ENCODE measurements at places on chromosomes 12 and 14. TPM values are rescaled to one million over a fixed set of nuclear protein-coding genes. Genes with fewer than 3 reads are reported as not detected.

The KCNJ8 gene
- total RNA-seq: not detected

GRCh38 chr12:106632797-106633450 lies 50.1 kb downstream of the RFX4 start:
- DNase-seq: peak; percentile 72

The RAB15 gene
- 3.8 TPM for total RNA-seq

GRCh38 chr12:452667-453210 lies 7.0 kb upstream of the B4GALNT3 start:
- DNase-seq: no peak

DNA sequence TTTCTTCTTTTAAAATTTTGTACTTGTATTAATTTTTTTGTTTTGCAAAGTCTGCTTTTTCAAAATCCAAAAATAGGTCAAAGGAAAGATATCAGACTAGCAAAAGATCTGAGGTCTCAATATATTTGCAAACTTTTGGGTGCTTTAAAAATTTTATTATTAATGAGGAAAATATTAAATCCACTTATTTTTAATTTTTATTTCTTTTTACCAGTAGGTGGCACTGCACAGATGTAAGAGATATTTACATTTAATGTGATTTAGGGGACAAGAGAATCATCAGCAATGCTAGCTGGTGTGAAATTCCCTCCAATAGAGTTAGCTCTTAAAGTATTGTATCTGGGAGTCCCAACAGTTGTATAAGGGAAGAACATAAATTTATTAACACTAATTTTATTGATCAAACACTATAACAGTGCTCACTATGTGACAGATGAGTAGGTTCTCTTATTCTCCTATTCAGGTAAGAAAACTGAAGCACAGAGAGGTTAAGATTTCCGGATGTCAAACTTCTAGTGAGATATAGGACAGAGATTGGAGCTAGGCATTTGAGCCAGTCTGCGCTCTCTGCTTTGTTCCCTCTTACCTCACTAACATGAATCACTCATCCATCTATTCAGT lies 30.5 kb downstream of the ALX1 start:
- DNase-seq: no peak

DNA sequence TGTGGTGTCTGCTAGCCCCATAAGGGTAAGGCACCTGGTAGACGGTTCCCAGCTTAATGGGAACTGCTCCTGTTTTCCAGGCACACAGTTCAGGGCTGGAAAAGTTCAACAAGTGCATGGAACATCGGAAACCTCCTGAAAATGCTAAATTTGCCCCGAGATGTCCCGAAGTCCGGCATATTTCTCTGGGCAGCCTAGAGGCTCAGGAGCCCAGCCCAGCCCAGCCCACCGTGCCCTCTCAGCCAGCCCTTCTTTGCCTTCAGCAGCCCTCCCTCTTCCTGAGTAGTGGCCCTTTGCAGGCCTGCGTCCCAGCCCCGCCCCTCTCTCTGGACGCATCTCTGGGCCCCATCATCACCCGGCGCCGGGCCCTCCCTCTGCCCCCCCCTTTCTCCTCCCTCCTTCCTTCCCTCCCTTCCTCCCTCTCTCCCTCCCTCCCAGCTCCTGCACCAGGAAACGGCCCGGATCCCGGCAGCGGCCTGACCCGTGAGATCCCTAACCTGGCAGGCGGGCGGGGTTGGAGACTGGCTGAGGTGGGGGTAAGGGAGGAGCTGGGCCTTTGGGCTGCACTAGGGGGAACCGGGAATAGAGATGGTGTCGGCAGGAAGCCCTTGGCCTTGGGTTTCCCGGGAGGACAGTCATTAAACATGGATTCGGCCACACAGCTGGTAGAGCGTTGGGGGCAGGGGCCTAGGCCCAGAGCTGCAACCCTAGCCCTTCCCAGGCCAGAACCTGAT lies at the start of gene BCL2L2:
TSS of gene BCL2L2 (plus strand) at position 422 of the 734 bp plus-strand sequence. CDS start 935 bp downstream, outside the sequence.
- peak; percentile 89 for DNase-seq

DNA sequence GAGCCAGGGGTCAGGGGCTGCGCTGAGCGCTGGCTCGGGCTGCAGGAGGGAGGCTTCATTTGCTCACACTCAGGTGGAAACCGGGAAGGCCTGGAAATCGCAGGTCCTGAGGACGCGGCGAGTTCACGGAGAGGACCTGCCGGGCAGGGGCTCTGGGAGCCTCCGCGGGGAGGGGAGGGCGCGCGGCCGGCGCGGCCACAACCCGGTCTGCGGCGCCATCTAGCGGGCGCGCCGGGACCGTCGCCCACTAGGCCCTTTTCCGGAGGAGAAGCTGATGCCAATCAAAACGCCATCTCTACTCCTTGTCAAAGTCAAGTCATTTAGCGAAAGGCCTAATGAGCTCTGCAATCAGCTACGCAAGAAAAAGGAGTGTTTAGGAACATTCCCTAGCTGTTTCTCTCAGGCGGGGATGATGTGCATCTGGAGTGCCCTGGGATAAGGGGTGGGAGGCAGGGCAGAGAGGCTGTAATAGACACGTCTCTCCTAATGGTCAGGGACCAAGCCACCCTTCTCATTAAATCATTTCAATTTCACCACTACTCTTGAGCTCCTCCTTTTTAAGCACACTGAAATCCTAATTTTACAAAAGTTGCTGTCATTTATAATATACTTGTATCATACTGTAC lies 885.8 kb upstream of the TMEM132C start:
- DNase-seq: peak; percentile 47

DNA sequence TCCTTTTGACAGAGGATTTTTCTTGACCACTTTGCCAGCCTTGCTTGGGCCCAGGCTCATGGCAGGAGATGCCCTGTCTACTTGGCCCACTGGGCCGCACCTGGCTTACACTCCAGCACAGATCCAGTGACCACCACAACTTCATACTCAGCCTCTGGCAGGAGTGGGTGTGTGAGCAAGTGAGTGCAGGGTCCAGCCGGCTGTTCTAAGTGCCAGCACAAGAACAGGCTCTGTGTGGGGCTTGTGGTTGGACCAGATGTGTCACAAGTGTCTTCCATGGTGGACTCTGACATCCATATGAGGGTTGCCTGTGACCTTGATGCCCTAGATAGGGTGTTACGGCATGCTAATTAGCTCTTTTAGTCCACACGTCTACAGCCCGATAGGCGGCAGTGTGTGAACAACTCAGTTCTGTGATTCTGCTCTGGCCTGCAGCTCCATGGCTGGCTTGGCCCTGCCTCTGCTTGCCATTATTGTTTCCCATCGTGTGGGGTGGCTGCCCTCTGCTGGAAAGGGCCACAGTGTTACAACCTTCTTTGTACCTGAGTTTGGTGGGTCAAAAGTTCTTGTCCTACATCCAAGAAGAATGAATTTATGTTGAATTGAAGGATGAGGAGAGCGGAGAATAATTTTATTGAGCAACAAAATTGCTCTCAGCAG lies 1089.1 kb downstream of the SLC6A15 start:
- DNase-seq: no peak

GRCh38 chr14:99875421-99875820 lies 82.2 kb downstream of the EML1 start:
- DNase-seq: no peak

GRCh38 chr12:83042441-83043200 lies 355.9 kb downstream of the TMTC2 start:
- DNase-seq: no peak

DNA sequence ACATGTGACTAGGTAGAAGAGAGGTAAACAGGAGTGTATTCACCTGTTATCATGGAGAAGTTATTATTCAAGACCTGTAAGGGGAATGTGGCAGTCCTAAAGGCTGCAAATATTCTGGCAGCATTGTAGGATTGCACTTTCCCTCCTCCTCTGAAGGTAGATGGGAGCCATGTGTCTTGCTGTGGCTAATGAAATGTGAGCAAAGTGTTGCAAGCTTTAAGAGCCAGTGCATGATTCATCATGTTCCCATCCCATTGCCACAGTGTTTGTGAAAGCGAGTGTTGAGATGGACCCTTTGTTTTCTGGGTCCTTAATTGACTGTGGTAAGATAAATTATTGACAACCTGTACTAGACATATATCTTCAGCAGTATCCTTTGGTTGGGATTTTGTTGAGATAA lies 128.7 kb downstream of the RGS6 start:
- DNase-seq: no peak

DNA sequence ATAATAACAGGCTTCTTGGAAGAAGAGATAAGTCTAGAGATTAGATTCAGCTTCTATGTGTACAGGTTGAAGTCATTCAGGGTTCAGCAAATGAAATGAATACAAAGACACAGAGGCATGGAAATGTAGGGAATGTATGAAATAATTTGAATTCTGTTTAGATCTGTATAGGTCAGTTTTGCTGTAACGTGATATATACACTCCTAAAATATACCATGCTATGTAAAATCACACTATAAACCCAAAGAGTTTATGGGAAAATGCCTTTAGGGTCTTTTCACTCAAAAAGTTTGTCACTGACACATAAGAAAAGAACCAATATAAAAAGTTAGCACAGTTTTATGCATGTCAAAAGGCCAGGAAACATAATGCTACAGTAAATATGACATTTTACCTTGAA lies 854.0 kb downstream of the LRFN5 start:
- DNase-seq: no peak

DNA sequence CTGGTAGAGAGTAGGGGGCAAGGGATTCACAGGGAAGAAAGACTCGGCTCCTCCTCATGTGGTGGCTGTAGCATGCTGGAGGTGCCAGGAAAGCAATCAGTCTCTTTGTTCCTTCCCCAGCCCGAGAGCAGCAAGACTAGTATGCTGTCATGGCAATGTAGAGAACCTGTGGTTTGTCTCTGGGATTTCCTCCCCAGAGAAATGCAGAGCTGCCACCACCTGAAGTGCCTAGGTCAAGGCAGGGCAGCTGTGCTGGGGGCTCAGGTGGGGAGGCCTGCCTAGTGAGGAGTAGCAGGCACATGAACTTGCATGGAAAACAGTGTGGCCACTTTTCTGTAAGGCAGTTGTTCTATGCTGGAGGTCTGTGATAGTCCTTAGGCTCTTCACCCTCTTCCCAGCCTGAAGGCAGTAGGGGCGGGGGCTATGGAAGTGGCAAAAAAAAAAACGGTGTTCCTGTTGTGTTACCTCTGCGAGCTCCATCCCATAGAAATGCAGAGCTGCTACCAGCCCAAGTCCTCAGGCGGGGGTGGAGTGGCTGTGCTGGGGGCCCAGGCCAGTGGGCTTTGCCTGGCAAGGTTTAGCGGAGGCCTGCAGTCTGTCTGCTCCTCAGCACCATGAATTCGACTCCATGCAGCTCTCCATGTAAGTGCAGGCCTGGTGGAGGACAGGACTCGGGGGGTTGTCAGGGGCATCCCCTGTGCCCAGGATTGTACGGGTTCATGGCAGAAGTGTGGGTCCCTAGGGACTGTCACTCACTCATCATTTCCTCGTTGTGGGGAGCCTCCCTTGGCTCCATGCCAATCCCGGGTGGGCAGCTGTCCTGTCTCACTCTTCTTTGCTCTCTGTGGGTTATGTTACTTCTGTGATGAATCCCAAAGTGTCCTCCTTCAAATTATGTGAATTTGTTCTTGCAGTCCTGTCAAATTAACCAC lies 4.1 kb upstream of the CLEC4D start:
- DNase-seq: no peak

The OR6C70 gene
- not detected for total RNA-seq

The PTPRR gene
- total RNA-seq: 6.9 TPM

The JAG2 gene
- 0.15 TPM for total RNA-seq

The KRT2 gene
- not detected for total RNA-seq

DNA sequence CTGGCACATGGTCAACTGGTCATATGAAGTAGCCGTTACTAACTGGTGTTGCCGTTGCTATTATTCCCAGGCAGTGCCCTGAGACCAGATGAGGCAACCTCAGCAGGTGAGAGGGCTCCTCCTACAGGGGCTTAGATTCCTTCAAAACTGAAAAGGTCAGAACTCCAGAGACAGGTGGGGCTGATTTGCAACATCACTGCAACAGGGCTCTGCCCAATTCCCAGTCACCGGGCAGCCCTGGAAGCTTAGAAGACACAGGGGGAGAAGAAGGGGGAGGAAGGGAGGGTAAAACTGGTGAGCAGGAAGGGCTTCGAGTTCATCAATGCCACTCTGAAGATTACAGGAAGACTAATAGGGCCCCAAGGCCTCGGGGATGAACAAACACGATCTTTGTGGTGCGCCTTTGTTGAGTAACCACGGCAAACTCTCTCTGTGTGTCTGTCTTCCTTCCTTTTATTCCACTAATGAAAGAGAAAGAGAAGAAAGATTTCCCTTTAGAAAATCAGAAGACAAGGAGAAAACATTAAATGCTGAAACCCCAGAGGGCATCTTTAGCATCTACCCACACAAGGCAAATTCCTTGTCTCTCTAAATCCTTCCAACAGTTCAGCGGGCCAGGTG lies 749.1 kb upstream of the TBX3 start:
- DNase-seq: no peak

DNA sequence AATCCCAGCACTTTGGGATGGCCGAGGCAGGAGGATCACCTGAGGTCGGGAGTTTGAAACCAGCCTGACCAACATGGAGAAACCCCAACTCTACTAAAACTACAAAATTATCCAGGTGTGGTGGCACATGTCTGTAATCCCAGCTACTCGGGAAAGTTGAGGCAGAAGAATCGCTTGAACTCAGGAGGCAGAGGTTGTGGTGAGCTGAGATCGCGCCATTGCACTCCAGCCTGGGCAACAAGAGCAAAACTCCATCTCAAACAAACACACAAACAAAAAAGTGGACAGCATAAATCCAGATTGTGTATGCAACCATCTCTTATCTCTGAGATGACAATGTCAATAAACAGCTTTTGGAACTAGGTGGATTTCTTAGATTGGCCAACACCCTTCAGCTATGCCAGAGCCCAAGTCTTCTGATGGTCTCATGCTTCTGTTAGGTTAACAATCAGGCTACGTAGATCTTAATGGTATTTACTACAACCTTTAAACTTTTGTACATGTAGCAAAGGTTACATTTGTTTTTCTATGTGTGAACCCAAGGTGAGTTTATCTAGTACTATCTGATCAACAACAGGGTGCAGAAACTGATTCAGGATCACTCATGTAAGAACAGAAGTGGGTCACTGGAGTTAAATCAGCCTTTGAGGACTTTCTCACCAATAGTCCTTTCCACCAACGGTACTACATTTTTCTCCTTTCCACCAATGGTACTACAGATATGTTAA lies 73.7 kb downstream of the DUSP16 start:
- no peak for DNase-seq

The ACRBP gene
- total RNA-seq: not detected

DNA sequence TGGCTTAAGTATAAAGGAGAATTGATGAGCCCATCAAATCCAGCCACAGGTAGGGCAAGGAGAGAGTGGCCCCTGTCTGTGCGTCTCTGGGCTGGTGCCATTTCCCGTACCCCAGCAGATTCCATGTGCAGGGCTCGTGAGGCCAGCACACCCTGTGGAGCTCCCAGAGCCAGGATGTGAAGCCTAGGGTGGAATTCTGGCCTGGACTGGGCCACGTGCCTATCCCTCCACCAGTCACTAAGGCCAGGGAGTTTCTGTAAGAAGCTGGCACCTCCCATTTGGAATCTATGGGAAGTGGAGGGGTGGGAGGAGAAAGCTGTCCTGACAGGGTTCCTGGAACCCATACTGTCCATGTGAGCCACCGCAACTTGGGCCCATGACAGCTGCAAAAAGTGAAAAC lies 148.5 kb downstream of the FOXN3 start:
- no peak for DNase-seq

- no peak for DNase-seq
Measured at GRCh38 chr14:89956661-89957009, 908 bp downstream of the TDP1 start.

The SLC25A47 gene
- not detected for total RNA-seq

GRCh38 chr14:61043506-61043905 lies 62.5 kb downstream of the SLC38A6 start:
- no peak for DNase-seq

GRCh38 chr12:108826807-108827721 lies 30.3 kb downstream of the SSH1 start:
- no peak for DNase-seq

The CCDC175 gene
- not detected for total RNA-seq

Data from M059J (cell line).